Mammary epithelial cell (primary cell): ENCODE measurements at places on chromosomes 3 and 15. TPM values are rescaled to one million over a fixed set of nuclear protein-coding genes. Genes with fewer than 3 reads are reported as not detected.

COL6A6 gene
- not detected for polyA plus RNA-seq

GOLGA8S gene
- polyA plus RNA-seq, result not detected

CIB2 gene
- polyA plus RNA-seq, result 3.9 TPM

ACAN gene
- 0.10 TPM for polyA plus RNA-seq

DNA sequence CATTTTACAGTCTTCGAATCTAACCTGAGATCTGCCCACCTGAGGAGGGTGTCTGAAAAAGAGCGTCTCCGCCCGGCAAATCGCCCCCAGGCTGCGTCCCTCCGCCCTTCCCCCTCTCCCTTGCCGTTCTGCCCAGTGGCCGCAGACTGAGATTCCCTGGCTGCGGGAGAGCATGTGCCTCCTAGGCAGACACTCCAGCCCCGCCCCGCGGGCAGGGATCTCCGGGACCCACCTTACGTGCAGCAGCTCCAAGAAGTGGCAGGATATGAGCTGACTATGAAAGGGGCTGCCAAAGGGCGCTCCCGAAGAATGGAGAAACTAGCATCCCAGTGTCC is 2.7 kb upstream of the WNT5A start:
- DNase-seq, result no peak
